ENCODE measurements at places on chromosomes 5 and 9.

GRCh38 chr5:62534461-62535236, 44.0 kb upstream of the LRRC70 start:
- DNase-seq: no peak

- DNase-seq: no peak
Observed at GRCh38 chr9:99867968-99868367, 38.5 kb upstream of the STX17 start.

- DNase-seq: no peak
Observed at GRCh38 chr5:81969226-81969625, 2.6 kb upstream of the ATG10 start.

- no peak for DNase-seq
Observed at GRCh38 chr5:141947316-141947715, 10.7 kb downstream of the PCDH12 start.

DNA sequence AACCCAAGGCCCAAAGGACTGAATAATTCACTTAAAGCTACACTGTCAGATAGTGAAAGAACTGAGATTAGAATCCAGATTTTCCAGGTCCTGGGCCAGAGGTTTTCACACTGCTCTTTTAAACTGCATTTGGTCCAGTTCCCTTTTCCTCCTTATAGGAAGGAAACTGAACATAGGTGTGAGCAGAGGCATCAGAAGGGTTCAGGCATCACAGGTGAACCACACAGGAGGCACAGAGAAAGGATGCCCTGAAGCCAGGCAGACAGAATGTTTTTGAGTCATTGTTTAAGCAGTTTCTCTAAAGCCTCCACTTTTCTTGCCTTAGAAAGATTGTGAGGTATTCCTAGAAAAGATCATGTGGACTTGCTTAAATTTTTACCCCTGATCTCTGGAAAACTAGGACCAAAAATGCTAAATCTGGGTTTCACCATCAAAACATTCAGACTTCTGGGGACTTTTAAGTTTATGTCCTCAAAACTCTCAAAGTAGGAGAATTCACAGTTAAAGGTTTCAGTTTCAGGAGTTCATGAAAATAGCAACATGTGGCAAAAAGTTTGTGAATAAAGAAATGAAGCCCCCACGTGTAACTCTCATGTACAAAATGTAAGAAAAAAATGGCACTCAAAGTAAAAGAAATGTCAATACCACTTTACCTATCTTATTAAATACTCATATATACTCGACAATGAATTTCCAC, 386.1 kb downstream of the NTRK2 start:
- DNase-seq: no peak

- no peak for DNase-seq
Observed at GRCh38 chr9:106872641-106873040, 9.7 kb downstream of the ZNF462 start.

DNA sequence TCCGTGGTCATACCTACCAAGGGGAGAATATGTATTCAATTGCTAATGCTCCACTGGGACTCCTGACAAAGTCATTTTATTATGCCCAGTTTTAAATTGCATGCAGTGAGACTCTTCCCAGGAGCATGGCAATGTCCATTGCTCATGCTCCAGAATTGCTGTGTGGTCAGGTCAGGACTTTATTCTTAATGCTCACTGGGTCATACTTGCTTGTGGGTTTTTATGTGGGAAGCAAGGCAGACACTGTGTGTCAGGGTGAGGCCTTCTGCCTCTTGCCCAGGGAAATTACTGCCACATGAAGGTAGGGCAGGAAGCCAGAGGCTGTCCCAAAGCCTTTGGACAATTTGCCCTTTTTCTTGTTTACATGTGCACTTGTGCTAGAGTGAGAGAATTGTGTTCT, 164.6 kb upstream of the MEF2C start:
- no peak for DNase-seq

DNA sequence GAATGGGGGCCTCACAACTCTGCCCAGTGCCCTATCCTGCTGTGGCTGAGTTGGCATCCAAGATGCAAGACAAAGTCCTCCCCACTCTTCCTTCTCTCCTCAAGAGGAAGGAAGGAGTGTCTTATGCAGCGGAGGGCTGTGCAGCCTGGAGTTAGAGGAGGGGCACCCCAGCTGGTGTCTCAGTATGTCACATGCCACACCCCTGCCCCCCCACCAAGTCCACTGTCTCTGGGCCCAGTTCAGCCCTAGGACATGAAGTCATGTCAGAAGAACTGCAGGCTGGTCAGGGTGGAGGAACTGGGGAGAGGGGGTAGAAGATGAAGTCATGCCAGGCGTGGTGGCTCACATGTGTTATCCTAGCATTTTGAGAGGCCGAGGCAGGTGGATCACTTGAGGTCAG, 28.0 kb upstream of the SLC28A3 start:
- no peak for DNase-seq

DNA sequence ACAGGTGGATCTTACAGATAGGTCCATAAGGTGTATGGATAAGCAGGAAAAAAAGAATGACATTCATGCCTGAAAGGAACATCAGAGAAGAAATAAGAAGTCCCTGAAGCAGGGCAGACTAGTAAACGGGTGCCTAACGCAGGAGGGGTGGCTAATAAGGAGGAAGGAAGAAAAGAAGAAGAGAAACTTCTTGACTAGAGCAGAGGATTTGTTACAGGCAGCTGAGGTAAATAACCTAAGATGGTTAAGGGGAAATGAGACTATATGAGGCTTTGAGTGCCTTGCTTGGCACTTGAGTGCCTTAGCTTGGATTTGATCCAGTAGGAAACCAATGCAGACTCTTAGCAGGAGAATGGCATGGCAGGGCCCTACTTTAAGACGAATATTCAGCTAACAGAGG, 313.5 kb upstream of the PDE4D start:
- peak; percentile 12 for DNase-seq

DNA sequence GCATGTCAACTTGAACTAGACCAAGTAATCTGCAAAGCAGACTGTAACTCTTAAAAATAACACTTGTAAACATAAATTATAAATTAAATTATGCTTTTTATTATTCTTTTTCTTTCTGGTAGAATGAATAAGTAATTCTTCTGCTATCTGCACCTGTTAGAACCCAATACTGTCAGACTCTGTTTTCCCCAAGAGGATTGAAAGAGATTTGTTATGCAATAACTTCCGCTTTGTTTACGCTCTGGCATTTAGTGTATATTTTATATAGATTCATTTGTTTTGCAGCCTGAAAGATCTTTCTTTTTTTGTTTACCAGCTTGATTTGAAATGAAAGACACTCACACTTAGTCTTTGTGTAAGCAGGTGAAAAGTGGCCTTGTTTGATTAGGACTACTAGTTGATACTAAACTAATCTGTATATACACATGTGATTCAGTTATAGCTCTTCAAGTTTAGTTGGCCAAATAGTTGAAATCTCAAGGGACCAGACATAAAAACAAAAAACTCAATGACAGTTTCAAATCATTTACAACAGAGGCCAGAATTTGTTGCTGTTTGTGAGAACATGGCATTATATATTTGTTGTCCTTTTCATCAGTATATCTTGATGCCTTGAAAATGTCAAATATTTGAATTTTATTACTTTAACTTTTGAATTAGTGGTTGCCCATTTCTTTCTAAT, 155.8 kb downstream of the PBX3 start:
- DNase-seq: peak; percentile 62

DNA sequence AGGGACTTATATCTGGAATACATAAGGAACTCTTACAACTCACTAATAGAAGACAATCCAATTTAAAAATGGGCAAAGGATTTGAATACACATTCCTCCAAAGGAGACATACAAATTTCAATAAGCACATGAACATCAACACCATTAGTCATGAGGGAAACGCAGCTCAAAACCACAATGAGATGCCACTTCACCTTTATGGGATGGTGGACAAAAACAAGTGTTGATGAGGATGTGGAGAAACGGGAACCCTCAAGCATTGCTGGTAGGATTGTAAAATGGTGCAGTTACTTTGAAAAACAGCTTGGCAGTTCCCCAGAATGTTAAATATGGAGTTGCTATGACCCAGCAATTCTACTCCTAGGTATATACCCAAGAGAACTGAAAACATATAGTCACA, 72.7 kb upstream of the IER5L start:
- no peak for DNase-seq

GRCh38 chr5:137933491-137933911, 44.2 kb downstream of the PKD2L2 start:
- DNase-seq: no peak

- no peak for DNase-seq
Observed at GRCh38 chr5:97148288-97148687, 5.9 kb upstream of the LIX1 start.

GRCh38 chr9:14277244-14277643, 36.7 kb downstream of the NFIB start:
- no peak for DNase-seq

DNA sequence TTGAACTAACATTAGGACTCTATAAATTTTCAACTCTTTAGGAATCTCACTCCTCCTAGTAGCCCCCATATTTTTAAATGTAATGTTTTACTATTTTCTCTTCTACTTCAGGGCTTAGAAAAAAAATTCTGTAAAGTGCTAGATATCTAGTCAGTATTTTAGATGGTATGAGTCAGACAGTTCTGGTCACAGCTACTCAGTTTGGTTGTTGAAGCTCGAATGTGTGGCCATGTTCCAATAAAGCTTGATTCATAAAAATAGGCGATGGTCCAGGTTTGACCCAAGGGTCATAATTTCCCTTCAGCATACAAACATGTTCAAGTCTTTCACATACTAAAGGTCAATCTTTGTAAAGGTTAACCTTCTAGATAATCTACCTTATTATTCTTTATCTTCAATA, 566.0 kb upstream of the CDH18 start:
- DNase-seq: no peak

DNA sequence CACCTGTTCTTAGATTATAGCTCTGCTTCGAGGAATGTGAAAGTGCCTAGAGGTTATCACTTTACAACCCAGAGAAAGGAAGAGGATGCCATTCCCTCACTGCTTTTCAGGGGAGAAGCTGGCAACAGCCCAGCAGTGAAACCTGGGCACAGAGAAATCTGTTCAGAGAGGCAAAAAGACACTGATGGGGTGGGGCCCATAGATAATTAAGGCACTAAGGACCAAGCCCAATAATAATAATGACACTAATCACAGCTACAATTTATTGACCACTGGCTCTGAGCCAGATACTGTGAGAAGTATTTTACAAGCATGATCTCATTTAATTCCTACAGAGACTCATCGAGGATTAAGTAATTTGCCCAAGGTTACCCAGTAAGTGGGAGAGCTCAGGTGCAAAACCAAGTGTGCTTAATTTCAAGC, 168.3 kb downstream of the PIK3R1 start:
- no peak for DNase-seq

DNA sequence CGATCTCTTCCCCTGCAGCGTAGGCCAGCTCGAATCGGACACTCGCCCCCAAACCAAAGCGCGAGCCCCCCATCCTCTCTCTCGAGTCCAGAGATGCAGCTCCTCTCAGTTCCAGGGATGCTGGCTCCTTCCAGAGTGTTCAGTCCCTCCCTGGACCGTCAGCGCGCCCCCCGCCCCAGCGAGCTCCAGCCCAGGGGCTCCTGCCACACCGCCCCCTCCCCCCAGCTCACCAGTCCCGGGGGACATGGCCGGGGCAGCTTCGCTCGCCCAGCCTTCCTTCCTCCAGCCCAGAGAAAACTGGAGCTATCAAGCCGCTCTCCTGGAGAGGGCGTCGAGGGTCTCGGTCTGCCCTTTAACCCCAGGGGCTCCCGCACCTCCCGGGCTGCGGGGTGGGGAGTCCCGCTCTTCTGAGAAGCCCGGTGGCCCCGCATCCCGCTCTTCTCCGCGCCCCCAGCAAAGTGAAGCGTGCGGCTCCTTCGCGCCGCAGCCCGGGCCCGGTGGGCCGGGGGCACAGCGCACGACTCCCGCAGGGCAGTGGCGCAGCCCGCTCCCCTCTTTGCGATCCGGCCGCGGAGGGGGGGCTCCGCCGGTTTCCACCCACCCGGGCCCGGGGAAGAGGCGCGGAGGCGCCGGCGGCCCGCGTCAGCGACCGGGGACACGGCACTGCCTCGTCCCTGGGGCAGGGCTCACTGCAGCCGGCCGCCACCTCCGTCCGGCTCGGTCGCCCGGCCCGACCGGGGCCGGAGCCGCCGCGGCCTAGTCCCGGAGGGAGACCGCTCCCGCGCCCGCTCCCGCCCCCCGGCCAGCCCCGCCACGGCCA, 587 bp downstream of the MIER3 start:
- DNase-seq: peak; percentile 64

- peak; percentile 32 for DNase-seq
Observed at GRCh38 chr9:121609822-121610637, 41.4 kb upstream of the DAB2IP start.

DNA sequence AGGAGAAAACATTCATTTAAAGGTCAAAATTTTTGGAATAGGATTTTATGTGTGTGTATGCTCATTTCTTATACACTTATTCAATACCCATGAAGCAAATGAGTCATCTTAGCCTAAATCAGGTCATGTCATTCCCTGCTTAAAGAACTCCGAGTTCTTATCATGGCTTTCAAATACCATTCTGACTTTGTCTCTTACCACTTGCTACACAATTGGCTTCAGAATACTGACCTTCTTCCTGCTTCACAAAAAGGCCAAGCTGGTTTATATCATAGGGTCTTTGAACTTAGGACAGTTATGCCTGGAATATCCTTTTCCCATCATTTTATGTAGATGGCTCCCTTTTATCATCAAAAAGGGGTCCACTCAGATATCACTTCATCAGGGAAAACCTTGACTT, 652.2 kb upstream of the WWC1 start:
- DNase-seq: no peak

- peak; percentile 84 for DNase-seq
Observed at GRCh38 chr5:168311061-168311566, 19.7 kb downstream of the WWC1 start.

GRCh38 chr5:141419074-141419880, 1.6 kb upstream of the PCDHGA11 start:
- DNase-seq: no peak

DNA sequence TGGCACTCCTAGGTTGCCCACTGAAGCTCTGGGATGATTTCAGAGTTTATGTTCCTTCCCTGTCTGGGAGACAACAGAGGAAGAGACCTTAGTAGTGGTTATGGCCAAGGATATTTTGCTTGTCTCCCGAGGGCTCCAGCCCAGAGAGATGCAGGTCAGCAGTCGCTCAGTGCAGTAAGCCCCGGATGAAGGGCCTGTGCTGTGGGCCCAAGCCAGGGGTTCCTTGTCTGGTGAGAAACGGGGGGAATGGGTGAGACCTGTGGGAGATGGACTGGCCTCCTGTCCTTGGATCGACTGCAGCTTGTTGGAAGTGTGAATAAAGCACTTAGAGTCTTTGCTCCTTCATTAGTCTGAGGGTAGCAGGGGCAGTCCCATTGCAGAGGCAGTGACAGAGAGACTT, 260.7 kb upstream of the RIOK2 start:
- DNase-seq: no peak

DNA sequence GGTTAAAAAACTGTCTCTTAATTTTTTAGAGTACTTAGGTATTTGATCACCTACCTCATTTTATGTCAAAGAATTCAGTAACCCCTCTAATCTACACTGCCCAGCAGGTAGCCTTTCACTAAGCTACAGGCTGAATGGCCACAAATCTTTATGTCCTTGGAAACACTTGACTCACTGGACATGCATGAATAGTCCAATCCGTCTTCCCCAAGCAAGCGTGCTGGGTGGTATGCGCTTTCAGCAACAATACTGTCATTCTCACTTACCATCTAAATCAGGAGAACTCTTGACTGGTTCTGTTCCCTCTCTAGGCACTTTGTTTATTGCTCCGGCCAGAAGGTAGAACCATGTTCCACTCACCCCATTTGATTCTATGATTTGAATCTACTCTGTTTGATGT, 73.1 kb downstream of the TRPM3 start:
- DNase-seq: no peak

Data from DMS53 (cell line).